Lower lobe of right lung (tissue), 2 donors: ENCODE measurements at places on chromosomes 2 and 18. TPM values are rescaled to one million over a fixed set of nuclear protein-coding genes. Genes with fewer than 3 reads are reported as not detected.

GRCh38 chr2:216216951-216217903 is 108.1 kb downstream of the XRCC5 start:
- no peak overlapping the region for H3K4me3 ChIP-seq
- no peaks in the 10 kb centered on the region for H3K27me3 ChIP-seq
- no peak for DNase-seq
- H3K36me3 ChIP-seq, result no peaks in the 10 kb centered on the region

- H3K36me3 ChIP-seq, result no peaks in the 10 kb centered on the region
- peak within 1 kb of the TSS; percentile 91 for H3K27ac ChIP-seq
- peak within 1 kb of the TSS; percentile 70 for H3K4me3 ChIP-seq
- no peaks in the 10 kb centered on the region for H3K27me3 ChIP-seq
- H3K4me1 ChIP-seq, result peaks cover 43% of the 10 kb centered on the region
- peak; percentile 84 for DNase-seq
Measured at GRCh38 chr2:29114946-29115609, at the start of gene CLIP4. Gene CLIP4 (plus strand): TSS chr2:29115415. CDS start chr2:29121389, 5,974 bp downstream.

GRCh38 chr2:113010088-113010487 is 4.8 kb downstream of the IL36A start:
- no peaks in the 10 kb centered on the region for H3K36me3 ChIP-seq
- H3K27me3 ChIP-seq, result no peaks in the 10 kb centered on the region
- no peaks in the 10 kb centered on the region for H3K4me1 ChIP-seq
- no peak overlapping the region for H3K4me3 ChIP-seq

- H3K4me1 ChIP-seq, result peaks cover 19% of the 10 kb centered on the region
- H3K4me3 ChIP-seq, result no peak overlapping the region
- no peaks in the 10 kb centered on the region for H3K36me3 ChIP-seq
- DNase-seq, result no peak
- no peak overlapping the region for H3K27ac ChIP-seq
- H3K27me3 ChIP-seq, result no peaks in the 10 kb centered on the region
Measured at GRCh38 chr18:22210311-22210754, 40.9 kb downstream of the GATA6 start.

DNA sequence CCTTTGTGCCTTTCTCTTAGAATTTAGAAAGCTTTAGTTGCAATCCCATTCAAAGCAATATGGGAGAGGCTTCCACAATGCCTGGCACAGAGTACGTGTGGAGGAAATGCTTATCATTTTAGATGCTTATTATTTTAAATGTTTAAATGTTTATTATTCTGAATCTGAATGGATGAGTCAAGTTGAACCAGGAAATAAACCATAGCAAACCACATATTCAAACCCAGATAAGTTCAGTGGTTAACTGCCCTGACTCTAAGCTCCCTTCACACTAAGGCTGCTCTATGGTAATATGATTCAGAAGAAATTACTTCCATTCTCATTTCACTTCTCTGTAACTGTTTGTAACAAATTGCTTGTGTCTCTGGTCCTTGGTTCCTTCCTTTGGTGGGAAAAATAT is 5.2 kb upstream of the PPP4R1 start:
- DNase-seq, result no peak
- peaks cover 25% of the 10 kb centered on the region for H3K4me1 ChIP-seq
- H3K27me3 ChIP-seq, result no peaks in the 10 kb centered on the region
- no peak overlapping the region for H3K4me3 ChIP-seq

DNA sequence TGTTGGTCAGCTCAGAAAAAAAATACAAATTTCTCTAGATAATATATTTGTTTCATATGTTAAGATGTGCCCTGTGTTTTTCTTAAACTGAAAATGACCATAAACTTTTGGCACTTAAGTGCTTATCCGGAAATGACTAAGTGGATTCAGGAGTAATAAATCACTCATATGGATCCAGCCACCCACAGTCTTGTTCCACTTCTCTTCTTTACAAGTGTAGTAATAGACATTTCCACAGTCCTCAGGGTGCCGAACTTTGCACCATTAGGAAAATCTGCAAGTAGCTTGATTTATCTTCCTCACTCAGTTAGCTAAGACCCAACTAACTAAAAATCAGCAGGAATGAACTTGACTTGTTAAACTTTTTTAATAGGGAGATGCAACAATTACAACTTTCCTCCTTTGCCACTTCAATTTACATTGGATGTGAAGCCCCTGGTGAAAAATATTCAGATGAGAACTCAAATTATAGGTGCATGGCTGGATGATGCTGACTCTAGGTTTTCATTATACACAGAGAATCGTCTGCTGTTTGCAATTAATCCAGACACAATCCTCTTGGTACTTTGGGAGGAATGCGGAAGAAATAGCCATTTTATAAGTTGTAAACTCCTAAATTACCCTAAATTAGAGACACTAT is 322.5 kb downstream of the ARHGAP15 start:
- H3K4me3 ChIP-seq, result no peak overlapping the region
- DNase-seq, result no peak
- no peak overlapping the region for H3K27ac ChIP-seq
- H3K36me3 ChIP-seq, result no peaks in the 10 kb centered on the region
- H3K4me1 ChIP-seq, result no peaks in the 10 kb centered on the region
- no peaks in the 10 kb centered on the region for H3K27me3 ChIP-seq

GRCh38 chr2:9318461-9319337 is 104.6 kb downstream of the ITGB1BP1 start:
- H3K27ac ChIP-seq, result peak overlapping the region; percentile 44
- H3K4me3 ChIP-seq, result no peak overlapping the region
- H3K4me1 ChIP-seq, result peaks cover 10% of the 10 kb centered on the region
- H3K27me3 ChIP-seq, result no peaks in the 10 kb centered on the region

- H3K4me1 ChIP-seq, result peaks cover 38% of the 10 kb centered on the region
- H3K36me3 ChIP-seq, result no peaks in the 10 kb centered on the region
- no peak overlapping the region for H3K27ac ChIP-seq
- H3K27me3 ChIP-seq, result peaks cover 28% of the 10 kb centered on the region
- H3K4me3 ChIP-seq, result no peak overlapping the region
Measured at GRCh38 chr2:216696321-216696720, 972 bp upstream of the IGFBP5 start.

- no peaks in the 10 kb centered on the region for H3K36me3 ChIP-seq
- H3K27ac ChIP-seq, result no peak overlapping the region
- DNase-seq, result no peak
- no peak overlapping the region for H3K4me3 ChIP-seq
- H3K4me1 ChIP-seq, result no peaks in the 10 kb centered on the region
- H3K27me3 ChIP-seq, result no peaks in the 10 kb centered on the region
Measured at GRCh38 chr2:52686935-52687334, 1080.7 kb upstream of the CHAC2 start.

The SERPINB10 gene
- not detected for total RNA-seq

The PSME4 gene
- total RNA-seq, result 42.9 TPM

The BMP10 gene
- 0.24 TPM for total RNA-seq
